ENCODE measurements at places on chromosomes 16 and 17. TPM values are rescaled to one million over a fixed set of nuclear protein-coding genes. Genes with fewer than 3 reads are reported as not detected.

KRT33B gene
- total RNA-seq, result not detected

CD300LF gene
- total RNA-seq, result 0.41 TPM

LAT gene
- 4.6 TPM for total RNA-seq

HSBP1 gene
- 17.0 TPM for total RNA-seq

CCL5 gene
- total RNA-seq, result 0.28 TPM

KRTAP4-3 gene
- total RNA-seq, result not detected

WNK4 gene
- total RNA-seq, result 1.5 TPM

EXOC3L1 gene
- total RNA-seq, result 33.0 TPM

STX8 gene
- total RNA-seq, result 57.3 TPM

CD300LB gene
- 0.27 TPM for total RNA-seq

DNA sequence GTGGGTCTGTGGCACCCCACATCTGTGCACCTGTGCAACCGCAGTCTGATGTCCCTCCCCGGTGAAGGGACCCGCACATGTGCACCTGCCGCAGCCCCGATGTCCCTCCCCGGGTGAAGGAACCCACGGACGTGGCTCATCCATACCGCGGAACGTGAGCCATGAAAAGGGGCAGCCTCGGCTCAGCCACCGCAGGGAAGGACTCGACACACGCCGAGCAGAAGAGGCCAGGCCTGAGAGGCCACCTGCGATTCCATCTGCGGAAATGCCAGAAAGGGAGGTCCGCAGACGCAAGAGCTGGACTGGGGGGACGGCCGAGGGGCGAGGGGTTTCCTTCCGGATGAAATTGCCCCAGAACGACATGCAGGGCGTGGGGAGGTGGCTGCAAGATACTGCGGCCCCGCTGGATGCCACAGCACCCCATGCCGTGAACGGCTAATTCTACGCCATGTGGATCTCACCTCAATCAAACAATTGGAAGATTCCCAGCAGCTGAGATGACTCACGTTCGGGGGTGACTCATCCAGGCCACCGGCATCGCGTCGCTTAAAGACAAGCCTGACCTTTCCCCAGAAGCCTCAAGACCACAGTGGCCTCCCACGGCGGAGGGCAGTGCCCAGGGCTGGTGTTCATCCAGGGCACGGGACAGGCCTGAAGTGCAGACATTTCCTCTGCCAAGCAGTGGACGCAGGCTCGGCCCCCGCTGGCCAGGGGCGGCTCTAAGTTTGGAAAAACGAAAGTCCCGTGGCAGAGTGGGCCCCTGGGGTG, 21.0 kb downstream of the SOX8 start:
- H3K27ac ChIP-seq, result no peak overlapping the region
- no peaks in the 10 kb centered on the region for H3K4me1 ChIP-seq
- H3K27me3 ChIP-seq, result no peaks in the 10 kb centered on the region
- DNase-seq, result no peak

DNA sequence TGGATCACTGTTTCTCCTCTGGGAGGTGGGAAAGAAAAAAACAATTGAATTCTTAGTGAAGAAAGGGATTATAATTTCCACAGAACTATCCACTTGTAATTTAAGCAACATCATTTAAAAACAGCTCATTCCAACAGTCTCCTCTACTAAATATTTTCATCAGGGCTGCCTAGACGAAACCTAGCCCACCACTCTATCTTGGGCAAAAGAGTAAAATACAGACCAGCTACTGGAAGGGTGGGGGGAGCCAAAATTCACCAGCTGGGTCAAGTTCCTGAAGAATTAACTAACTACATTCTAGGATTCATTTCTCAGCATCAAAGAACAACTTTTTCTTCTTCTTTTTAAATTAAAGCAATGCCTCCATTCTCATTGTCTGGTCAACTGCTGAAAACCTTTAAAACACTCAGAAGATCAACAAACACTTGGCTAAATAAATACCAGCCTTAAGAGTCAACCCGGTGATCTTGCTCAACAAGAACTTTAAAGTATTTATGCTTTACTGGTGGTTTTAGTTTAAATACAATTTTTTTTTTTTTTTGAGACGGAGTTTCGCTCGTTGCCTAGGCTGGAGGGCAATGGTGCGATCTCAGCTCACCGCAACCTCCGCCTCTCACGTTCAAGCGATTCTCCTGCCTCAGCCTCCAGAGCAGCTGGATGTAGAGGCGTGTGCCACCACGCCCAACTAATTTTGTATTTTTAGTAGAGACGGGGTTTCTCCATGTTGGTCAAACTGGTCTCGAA, 25.2 kb downstream of the KANSL1 start:
- H3K4me1 ChIP-seq, result peaks cover 15% of the 10 kb centered on the region
- no peaks in the 10 kb centered on the region for H3K36me3 ChIP-seq
- H3K4me3 ChIP-seq, result no peak overlapping the region
- H3K27ac ChIP-seq, result no peak overlapping the region
- DNase-seq, result no peak
- no peaks in the 10 kb centered on the region for H3K27me3 ChIP-seq

DNA sequence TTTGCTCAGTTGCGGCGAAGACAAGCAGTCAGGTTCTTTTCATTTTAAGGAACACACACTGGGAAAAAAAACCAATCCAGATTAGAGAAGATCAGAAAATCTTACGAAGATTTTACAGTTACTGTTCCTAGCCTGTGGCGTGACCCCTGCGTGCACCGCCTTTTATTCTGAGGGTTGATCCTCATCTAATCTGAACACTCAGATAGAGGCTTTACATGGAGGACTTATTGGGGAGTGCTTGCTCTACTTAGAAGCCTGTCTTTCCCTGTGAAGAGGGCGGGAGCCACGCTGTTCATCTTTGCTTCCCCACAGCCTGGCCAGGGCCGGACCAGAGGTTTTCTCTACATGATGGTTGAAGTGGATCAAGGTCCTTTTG, 1.4 kb downstream of the TBC1D24 start:
- peaks cover 5% of the 10 kb centered on the region for H3K4me1 ChIP-seq
- H3K36me3 ChIP-seq, result no peaks in the 10 kb centered on the region
- DNase-seq, result no peak
- no peak overlapping the region for H3K27ac ChIP-seq
- H3K4me3 ChIP-seq, result no peak overlapping the region
- peaks cover 5% of the 10 kb centered on the region for H3K27me3 ChIP-seq

DNA sequence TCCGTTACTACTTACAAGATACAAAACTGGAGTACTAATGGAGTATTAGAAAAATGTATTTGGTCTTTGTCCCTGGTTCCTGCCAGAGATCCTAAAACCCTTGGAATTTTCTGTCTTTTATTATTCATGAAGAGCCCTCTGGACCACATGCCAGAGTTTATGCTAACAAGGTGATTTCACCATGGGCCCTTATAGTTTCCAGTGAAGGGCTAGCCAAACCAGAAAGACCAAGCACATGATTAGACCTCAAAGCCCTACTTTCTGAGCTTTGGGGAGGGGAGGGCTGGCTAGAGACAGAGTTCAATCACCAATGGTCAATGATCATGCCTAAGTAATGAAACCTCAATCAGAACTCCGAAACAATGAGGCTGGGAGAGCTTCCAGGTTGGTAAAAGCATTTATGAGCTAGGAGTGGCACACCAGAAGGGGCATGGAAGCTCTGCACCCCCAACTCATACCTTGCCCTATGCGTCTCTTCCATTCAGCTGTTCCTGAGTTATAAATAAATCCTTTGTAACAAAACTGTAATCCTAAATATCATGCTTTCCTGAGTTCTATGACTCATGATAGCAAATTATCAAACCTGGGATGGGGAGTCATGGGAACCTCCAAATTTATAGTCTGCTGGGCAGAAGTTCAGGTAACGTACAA, 10.4 kb downstream of the DCUN1D3 start:
- no peak for DNase-seq
- H3K27ac ChIP-seq, result no peak overlapping the region
- no peaks in the 10 kb centered on the region for H3K36me3 ChIP-seq
- H3K4me1 ChIP-seq, result peaks cover 2% of the 10 kb centered on the region

GRCh38 chr17:69810326-69810965, 264.6 kb upstream of the KCNJ16 start:
- no peaks in the 10 kb centered on the region for H3K27me3 ChIP-seq
- no peak overlapping the region for H3K4me3 ChIP-seq
- no peak overlapping the region for H3K27ac ChIP-seq
- H3K36me3 ChIP-seq, result no peaks in the 10 kb centered on the region
- no peak for DNase-seq

GRCh38 chr17:74165797-74166365, 37.6 kb upstream of the RPL38 start:
- DNase-seq, result no peak
- H3K36me3 ChIP-seq, result no peaks in the 10 kb centered on the region
- H3K27ac ChIP-seq, result no peak overlapping the region
- H3K4me3 ChIP-seq, result no peak overlapping the region

- H3K4me3 ChIP-seq, result no peak overlapping the region
- peaks cover 8% of the 10 kb centered on the region for H3K4me1 ChIP-seq
- DNase-seq, result no peak
- H3K27me3 ChIP-seq, result no peaks in the 10 kb centered on the region
Measured at GRCh38 chr16:30185683-30186421, 2.5 kb downstream of the CORO1A start.

GRCh38 chr17:74042744-74043486, 160.6 kb upstream of the RPL38 start:
- H3K27ac ChIP-seq, result no peak overlapping the region
- no peak overlapping the region for H3K4me3 ChIP-seq
- no peak for DNase-seq
- no peaks in the 10 kb centered on the region for H3K27me3 ChIP-seq

DNA sequence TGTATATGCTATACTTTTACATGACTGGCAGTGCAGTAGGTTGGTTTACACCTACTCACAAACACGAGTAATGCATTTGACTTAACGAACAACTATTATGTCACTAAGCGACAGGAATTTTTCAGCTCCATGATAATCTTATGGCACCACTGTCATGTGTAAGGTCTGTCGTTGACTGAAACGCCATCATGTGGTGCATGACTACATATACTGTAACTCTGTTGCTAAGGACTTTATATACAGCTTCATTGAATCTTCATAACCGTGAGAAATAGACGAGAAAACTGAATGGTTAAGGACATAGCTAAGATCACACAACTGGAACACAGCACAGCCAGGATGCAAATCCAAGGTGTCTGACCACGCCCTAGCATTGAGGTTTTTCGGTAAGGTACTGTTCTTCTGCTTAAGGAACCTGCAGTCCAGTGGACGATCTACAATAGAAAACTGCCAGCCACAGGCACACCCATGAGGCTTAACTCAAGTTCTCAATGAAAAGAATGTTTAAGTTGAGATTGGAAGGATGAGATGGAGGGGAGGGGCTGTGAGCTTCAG, 3.3 kb downstream of the CFAP20 start:
- no peak overlapping the region for H3K27ac ChIP-seq
- no peaks in the 10 kb centered on the region for H3K27me3 ChIP-seq
- H3K4me1 ChIP-seq, result peaks cover 25% of the 10 kb centered on the region
- no peak overlapping the region for H3K4me3 ChIP-seq

GRCh38 chr17:79992649-79993389, 42.9 kb downstream of the TBC1D16 start:
- H3K4me3 ChIP-seq, result no peak overlapping the region
- peaks cover 42% of the 10 kb centered on the region for H3K4me1 ChIP-seq
- H3K27ac ChIP-seq, result peak overlapping the region; percentile 67
- H3K27me3 ChIP-seq, result no peaks in the 10 kb centered on the region
- no peak for DNase-seq
- H3K36me3 ChIP-seq, result no peaks in the 10 kb centered on the region

- no peaks in the 10 kb centered on the region for H3K36me3 ChIP-seq
- H3K4me3 ChIP-seq, result no peak overlapping the region
- no peaks in the 10 kb centered on the region for H3K27me3 ChIP-seq
- no peak for DNase-seq
Measured at GRCh38 chr16:78396046-78396445, 296.6 kb downstream of the WWOX start.

GRCh38 chr16:56729735-56730662, at the start of gene NUP93:
Gene NUP93, plus strand, starts transcription at chr16:56730129. Its CDS starts 18,119 bp downstream, at chr16:56748248.
- peaks cover 12% of the 10 kb centered on the region for H3K4me1 ChIP-seq
- peak within 1 kb of the TSS; percentile 75 for H3K4me3 ChIP-seq
- no peaks in the 10 kb centered on the region for H3K36me3 ChIP-seq
- no peaks in the 10 kb centered on the region for H3K27me3 ChIP-seq
- peak; percentile 91 for DNase-seq

- no peaks in the 10 kb centered on the region for H3K36me3 ChIP-seq
- no peak for DNase-seq
- H3K4me3 ChIP-seq, result no peak overlapping the region
- no peak overlapping the region for H3K27ac ChIP-seq
- no peaks in the 10 kb centered on the region for H3K27me3 ChIP-seq
Measured at GRCh38 chr17:33786478-33786877, 468.6 kb upstream of the CCL2 start.

GRCh38 chr17:81192386-81193050, 26.5 kb upstream of the AATK start:
- H3K36me3 ChIP-seq, result no peaks in the 10 kb centered on the region
- no peaks in the 10 kb centered on the region for H3K27me3 ChIP-seq
- no peaks in the 10 kb centered on the region for H3K4me1 ChIP-seq
- DNase-seq, result no peak
- no peak overlapping the region for H3K27ac ChIP-seq
- no peak overlapping the region for H3K4me3 ChIP-seq

DNA sequence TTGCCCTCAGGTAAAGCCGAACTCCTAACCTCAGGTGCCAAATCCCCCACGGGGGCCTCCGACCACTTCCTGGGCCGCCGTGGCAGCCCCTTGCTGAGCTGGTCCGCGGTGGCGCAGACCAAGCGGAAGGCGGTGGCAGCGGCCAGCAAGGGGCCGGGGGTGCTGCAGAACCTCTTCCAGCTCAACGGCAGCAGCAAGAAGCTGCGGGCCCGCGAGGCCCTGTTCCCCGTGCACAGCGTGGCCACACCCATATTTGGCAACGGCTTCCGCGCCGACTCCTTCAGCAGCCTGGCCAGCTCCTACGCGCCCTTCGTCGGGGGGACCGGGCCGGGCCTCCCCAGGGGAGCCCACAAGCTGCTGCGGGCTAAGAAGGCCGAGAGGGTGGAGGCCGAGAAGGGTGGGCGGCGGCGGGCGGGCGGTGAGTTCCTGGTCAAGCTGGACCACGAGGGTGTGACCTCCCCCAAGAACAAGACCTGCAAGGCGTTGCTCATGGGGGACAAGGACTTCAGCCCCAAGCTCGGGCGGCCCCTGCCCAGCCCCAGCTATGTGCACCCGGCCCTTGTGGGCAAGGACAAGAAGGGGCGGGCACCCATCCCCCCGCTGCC, 51.6 kb downstream of the ACTG1 start:
- no peak overlapping the region for H3K27ac ChIP-seq
- no peaks in the 10 kb centered on the region for H3K27me3 ChIP-seq
- no peaks in the 10 kb centered on the region for H3K36me3 ChIP-seq
- no peak overlapping the region for H3K4me3 ChIP-seq

GRCh38 chr16:56866955-56867830, 2.2 kb downstream of the SLC12A3 start:
- H3K4me1 ChIP-seq, result peaks cover 2% of the 10 kb centered on the region
- no peak overlapping the region for H3K4me3 ChIP-seq
- no peaks in the 10 kb centered on the region for H3K36me3 ChIP-seq
- no peak overlapping the region for H3K27ac ChIP-seq

GRCh38 chr17:74194682-74195081, 8.8 kb upstream of the RPL38 start:
- no peak overlapping the region for H3K4me3 ChIP-seq
- H3K27ac ChIP-seq, result no peak overlapping the region
- H3K27me3 ChIP-seq, result no peaks in the 10 kb centered on the region
- no peak for DNase-seq
- no peaks in the 10 kb centered on the region for H3K36me3 ChIP-seq

Data from ovary (tissue), 10 donors.